ENCODE measurements at places on chromosomes 12 and 14. TPM values are rescaled to one million over a fixed set of nuclear protein-coding genes. Genes with fewer than 3 reads are reported as not detected.

DNA sequence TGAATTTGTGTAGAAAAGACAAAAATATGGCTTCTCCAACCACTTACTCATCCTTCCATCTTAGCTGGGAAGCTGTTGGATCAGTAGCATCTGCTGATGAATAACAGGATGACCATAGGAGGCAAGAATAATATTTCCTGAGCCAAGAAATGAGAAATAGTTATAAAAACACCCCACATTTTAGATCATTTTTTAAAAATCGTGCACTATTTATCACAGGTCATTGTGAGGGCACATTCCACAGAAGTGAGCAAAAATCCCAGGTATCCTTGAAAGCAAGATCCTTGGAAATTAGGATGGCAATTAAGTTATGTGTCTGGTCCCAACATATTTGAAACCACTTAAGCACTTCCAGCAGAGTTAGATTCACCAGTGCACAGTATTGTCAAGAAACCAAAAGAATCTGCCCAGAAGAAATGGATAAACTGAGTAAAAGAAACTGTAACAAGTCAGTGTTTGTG is 8.4 kb downstream of the FAR2 start:
- DNase-seq = no peak

- DNase-seq = peak; percentile 51
Observed at GRCh38 chr12:94621662-94622359, 28.5 kb downstream of the TMCC3 start.

The RFX4 gene
- total RNA-seq = not detected

DNA sequence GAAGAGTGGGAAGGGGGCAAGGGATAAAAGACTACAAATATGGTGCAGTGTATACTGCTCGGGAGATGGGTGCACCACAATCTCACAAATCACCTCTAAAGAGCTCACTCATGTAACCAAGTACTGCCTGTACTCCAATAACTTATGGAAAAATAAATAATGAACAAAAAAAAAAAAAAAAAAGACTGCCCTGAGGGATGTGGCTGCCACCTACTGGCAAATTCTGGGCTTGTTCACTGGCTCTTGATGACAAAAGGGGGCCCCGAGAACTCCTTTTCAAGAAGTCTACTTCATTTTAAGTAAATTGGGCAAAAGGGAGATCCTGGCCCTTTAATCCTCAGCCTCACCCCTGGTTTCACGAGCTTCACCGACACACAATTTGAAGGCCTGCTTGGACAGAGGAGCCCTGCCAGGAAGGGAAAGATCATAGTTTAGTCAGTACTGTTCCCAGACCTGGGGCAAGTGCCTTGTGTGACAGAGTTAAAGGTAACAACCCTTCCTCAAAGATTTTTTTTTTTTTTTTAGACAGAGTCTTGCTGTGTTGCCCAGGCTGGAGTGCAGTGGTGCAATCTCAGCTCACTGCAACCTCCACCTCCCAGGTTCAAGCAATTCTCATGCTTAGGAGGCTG is 26.1 kb upstream of the STAC3 start:
- peak; percentile 34 for DNase-seq

GRCh38 chr14:68633131-68633991 is 159.5 kb downstream of the ZFP36L1 start:
- peak; percentile 28 for DNase-seq

GRCh38 chr12:108700833-108701541 is 30.3 kb downstream of the CORO1C start:
- DNase-seq = no peak

DNA sequence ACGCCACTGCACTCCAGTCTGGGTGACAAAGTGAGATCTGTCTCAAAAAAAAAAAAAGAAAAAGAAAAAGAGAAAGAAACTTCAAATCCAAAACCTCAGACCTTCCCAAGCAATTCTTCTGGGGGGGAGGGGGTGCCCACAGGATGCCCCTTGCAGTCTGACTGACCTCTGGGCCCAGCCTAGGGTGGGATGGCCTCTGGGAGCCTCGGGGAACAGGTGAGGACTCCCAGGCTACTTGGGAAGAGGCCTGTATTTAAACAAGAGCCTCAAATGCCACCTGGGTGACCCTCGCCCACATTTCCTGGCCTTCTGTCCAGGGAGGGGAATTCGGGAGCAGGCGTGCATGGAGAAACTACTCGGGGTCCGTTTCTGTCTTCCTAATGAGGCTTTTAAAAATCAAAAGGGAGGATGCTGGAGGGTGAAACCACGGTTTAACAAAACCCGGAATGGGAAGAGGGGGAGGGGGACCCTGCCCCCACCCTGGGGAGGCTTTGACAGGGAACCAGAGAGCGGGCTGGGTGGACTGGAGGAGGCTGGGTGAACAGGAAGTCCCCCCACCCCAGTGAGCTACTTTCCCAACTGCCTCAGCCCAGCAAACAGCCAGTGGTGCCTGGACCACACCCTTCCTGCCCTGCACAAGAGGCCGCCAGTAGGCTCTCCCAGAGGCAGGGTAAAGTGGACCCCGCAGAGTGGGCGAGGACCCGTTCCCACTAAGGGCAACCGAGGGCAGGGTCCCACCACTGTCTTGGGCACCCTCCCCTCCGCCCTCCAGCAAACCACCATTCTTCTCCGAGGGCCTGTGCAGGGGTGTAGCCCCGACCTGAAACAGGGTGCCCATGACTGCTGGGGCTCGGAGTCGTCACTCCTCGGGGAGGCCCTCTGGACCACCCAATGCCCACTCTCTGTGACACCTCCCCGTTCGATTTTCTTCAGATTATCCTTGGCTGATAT is 1.5 kb upstream of the FBRSL1 start:
- peak; percentile 66 for DNase-seq

The PWP1 gene
- total RNA-seq = 19.7 TPM

GRCh38 chr14:68756000-68756481 is 36.8 kb downstream of the ZFP36L1 start:
- DNase-seq = no peak

DNA sequence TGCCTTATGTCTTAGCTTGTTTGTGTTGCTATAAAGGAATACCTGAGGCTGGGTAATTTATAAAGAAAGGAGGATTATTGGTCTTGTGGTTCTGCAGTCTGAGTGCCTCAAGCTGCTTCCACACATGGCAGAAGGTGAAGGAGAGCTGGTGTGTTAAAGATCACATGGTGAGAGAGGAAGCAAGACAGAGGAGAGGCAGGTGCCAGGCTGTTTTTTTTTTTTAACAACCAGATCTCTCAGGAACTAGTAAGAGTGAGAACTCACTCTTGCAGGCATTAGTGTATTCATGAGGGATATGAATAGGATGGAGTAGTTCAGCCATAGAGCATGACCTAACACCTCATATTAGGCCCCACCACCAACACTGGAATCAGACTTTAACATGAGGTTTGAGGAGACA is 123.4 kb downstream of the CMAS start:
- no peak for DNase-seq

The MYF5 gene
- not detected for total RNA-seq

- no peak for DNase-seq
Observed at GRCh38 chr12:79452906-79453305, 237.9 kb downstream of the PAWR start.

DNA sequence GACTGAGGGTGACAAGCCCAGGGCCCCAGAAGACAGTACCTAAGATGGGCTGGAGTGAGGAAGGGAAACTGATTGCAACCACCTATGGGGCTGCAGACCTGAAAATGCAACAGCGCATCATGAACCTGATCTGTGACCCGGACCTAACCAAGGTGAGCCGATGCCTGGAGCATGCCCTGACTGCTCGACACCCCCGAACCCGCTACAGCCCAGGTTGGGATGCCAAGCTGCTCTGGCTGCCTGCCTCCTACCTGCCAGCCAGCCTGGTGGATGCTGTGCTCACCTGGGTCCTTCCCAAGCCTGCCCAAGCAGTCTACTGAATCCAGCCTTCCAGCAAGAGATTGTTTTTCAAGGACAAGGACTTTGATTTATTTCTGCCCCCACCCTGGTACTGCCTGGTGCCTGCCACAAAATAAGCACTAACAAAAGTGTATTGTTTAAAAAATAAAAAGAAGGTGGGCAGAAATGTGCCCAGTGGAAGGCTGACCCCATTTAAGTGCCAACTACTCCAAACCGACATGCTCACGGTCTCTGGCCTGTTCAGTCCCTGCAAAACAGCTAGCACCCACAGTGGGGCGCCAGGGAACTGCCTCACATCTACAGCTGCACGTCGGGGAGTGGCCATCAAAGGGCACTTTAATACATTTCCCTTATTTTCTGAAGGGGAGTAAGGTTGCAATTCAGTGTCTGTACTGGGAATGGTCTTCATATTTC is 4.2 kb downstream of the RDH5 start:
- DNase-seq = peak; percentile 79

- peak; percentile 22 for DNase-seq
Observed at GRCh38 chr12:128603573-128604115, 220.1 kb downstream of the SLC15A4 start.

The NELL2 gene
- total RNA-seq = 2.1 TPM

DNA sequence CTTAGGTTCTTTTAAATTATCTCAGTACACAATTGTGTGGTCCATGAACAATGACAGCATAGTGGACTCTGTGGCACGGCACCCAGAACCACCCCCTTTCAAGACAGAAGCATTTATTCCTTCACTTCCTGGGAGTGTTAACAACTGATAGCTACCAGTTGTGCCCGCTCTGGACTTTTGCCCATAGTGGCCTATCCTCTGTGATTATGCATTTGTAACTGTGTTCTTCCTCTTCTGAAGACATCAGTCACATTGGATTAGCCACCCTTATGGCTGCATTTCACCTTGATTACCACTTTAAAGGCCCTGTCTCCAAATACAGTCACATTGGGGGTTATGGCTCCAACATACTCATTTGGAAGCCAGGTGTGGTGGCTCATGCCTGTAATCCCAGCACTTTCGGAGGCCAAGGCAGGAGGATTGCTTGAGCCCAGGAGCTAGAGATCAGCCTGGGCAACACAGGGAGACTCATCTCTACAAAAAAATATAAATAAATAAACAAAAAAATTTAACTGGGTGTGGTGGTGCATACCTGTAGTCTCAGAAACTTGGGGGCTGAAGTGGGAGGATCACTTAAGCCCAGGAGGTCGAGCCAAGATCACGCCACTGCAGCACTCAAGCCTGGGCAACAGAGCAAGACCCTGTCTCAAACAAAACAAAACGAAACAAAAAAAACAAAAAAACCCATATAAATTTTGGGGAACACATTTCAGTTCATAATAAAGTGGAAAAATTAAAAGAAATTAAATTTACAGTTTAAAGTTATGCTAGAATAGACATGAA is 27.6 kb upstream of the PHC1 start:
- no peak for DNase-seq

GRCh38 chr14:64549791-64550620 is at the start of gene PPP1R36:
Gene PPP1R36 (plus strand): TSS chr14:64549961. CDS start chr14:64549998, 37 bp downstream.
- DNase-seq = peak; percentile 77

GRCh38 chr14:90831821-90832220 is 15.6 kb upstream of the TTC7B start:
- no peak for DNase-seq

GRCh38 chr12:51405801-51406207 is 14.6 kb upstream of the GALNT6 start:
- no peak for DNase-seq

- no peak for DNase-seq
Observed at GRCh38 chr12:53627919-53628318, 1.7 kb upstream of the ATF7 start.

- DNase-seq = no peak
Observed at GRCh38 chr12:57178213-57178612, 30.8 kb upstream of the LRP1-AS start.

Data from colonic mucosa (tissue), 4 donors.